Left lung (tissue), 14 donors: ENCODE measurements at places on chromosomes 6 and 20. TPM values are rescaled to one million over a fixed set of nuclear protein-coding genes. Genes with fewer than 3 reads are reported as not detected.

DNA sequence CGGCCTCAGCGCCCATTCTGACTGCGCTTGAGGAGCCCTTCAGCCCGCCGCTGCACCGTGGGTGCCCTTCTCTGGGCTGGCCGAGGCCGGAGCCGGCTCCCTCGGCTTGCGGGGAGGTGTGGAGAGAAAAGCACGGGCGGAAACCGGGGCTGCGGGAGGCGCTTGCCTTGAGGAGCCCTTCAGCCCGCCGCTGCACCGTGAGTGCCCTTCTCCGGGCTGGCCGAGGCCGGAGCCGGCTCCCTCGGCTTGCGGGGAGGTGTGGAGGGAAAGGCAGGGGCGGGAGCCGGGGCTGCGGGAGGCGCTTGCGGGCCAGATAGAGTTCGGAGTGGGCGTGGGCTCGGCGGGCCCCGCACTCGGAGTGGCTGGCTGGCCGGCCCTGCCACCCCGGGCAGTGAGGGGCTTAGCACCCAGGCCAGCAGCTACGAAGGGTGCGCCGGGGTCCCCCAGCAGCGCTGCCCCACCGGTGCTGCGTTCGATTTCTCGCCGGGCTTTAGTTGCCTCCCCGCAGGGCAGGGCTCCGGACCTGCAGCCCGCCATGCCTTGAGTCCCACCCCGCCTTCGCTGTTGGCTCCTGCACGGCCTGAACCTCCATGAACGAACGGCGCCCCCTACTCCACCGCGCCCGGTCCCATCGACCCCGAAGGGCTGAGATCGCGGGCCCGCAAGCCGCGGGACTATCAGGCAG, 45.7 kb upstream of the MCUR1 start:
- no peak for DNase-seq

- no peak for DNase-seq
Measured at GRCh38 chr20:15807271-15807670, 766.0 kb downstream of the KIF16B start.

GRCh38 chr6:104813552-104813951, 46.2 kb downstream of the HACE1 start:
- DNase-seq: no peak

- DNase-seq: no peak
Measured at GRCh38 chr6:15675536-15676220, 12.8 kb upstream of the DTNBP1 start.

DNA sequence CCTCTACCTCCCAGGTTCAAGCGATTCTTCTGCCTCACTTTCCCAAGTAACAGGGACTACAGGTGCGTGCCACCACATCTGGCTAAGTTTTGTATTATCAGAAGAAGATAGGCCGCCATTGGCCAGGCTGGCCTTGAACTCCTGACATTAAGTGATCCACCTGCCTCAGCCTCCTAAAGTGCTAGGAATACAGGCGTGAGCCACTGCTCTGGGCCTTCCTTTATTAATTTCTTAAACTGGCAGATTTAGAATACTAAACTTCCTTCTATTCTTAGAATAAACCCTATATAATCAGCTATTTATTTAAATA, 86.6 kb downstream of the HFE start:
- no peak for DNase-seq

GRCh38 chr6:37033819-37034795, 28.7 kb downstream of the FGD2 start:
- DNase-seq: no peak

- peak; percentile 1 for DNase-seq
Measured at GRCh38 chr6:97919631-97920030, 636.6 kb upstream of the MMS22L start.

GRCh38 chr6:53916804-53917463, 122.1 kb downstream of the LRRC1 start:
- no peak for DNase-seq

DNA sequence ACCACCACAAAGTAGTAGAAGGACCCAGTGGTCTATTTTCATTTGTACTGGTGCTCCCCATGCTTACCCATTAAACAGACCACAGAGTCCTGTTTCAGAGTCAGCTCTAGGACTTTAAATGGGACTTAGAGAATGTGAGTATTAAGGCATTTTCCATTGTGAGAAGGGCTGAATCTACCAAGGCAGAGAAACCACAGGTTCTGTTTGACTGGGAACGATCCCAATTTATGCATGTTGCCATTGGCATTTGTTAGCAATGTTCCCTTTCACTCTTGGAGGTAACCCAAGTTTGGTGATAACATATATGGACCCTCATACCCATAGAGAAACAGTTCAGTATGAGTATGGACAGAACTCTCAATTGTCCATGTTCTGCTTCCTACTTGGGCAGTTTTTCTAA, 672.8 kb downstream of the KIF16B start:
- DNase-seq: no peak

The CALHM4 gene
- polyA plus RNA-seq: not detected

The ASIP gene
- polyA plus RNA-seq: 0.29 TPM

The TSPO2 gene
- polyA plus RNA-seq: 1.5 TPM

The RFX6 gene
- polyA plus RNA-seq: 2.6 TPM

The UBD gene
- 1.5 TPM for polyA plus RNA-seq

The CASS4 gene
- polyA plus RNA-seq: 22.9 TPM

The LAMA4 gene
- 213 TPM for polyA plus RNA-seq
